ENCODE measurements at places on chromosomes 16 and 17.

DNA sequence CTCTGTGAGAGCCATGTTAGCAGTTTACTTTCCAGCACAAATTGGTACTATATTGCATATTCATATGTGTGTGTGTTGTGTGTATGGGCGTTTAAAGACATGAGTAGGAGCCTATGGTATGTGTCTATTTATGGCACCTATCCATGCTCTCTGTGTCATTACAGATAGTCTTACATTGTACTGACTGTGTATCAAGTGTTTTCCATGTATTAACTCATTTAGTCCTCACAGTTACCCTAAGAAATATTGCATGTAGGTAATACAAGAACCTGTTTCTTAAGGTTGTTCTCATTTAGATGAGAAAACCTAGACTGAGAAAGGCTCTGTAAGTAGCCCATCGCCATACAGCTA lies 1.6 kb downstream of the ALG1 start:
- peak; percentile 59 for DNase-seq

DNA sequence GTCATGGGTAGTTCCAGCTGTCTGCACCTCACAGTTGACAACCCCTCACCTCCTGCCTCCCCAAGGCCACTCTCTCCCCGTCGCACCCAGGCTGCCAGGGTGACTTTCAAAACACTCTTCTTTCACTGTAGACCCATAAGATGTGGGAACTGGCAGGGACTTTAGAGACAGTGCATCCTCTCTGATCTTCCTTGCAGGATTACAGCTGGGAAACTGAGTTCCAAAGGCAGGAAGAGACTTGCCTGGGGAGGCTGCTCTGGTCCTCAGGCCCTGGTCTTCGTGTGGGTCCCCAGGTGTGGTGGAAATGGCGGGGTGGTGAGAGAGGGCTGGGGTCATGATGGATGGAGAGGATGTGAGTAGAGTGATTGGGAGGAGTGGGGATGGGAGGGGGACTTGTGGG lies 21.9 kb upstream of the NKD1 start:
- DNase-seq, result no peak

DNA sequence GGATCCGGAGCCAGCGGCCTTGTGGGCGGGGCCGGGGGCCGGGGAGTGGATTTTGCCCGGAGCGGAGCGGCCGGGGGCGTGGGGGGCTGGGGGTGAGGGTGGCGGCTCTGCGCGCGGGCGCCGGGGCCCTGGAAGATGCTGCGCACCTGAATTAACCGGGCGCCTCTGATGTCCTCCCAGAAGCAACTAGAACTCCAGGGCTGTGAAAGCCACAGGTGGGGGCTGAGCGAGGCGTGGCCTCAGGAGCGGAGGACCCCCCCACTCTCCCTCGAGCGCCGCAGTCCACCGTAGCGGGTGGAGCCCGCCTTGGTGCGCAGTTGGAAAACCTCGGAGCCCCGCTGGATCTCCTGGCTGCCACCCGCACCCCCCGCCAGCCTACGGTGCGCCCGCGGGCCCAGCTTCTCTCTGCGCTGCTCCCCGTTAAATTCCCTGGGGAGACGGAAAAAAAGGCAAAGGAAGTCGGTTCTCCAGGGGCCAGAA lies 549 bp downstream of the SLC26A11 start:
- no peak for DNase-seq

- peak; percentile 97 for DNase-seq
Measured at GRCh38 chr16:22638393-22639206, 127.9 kb downstream of the NPIPB5 start.

DNA sequence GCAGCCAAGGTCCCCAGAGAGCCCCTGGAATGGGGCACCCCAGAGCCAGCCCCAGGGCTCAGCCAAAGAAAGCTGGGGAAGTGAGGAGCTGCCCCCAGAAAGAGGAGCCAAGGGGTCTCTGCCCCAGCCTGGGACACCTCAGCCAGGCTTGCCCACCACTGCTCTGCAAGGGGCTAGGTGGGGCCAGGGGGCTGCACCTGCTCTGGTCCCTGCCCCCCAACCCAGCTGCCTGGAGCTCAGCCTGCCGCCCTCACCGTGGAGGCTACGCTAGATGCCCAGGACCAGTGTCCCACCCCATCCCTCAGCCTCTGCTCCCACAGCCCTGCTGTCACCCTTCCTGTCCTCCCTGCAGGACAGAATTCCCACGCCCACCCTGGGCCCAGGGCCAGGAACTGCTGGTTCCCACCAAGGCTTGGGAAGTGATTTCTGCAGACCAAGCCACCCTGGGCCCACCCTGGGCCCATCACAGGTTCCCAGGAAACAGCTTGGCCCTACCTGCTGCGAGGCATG lies 28.1 kb upstream of the KRT17 start:
- DNase-seq, result no peak

DNA sequence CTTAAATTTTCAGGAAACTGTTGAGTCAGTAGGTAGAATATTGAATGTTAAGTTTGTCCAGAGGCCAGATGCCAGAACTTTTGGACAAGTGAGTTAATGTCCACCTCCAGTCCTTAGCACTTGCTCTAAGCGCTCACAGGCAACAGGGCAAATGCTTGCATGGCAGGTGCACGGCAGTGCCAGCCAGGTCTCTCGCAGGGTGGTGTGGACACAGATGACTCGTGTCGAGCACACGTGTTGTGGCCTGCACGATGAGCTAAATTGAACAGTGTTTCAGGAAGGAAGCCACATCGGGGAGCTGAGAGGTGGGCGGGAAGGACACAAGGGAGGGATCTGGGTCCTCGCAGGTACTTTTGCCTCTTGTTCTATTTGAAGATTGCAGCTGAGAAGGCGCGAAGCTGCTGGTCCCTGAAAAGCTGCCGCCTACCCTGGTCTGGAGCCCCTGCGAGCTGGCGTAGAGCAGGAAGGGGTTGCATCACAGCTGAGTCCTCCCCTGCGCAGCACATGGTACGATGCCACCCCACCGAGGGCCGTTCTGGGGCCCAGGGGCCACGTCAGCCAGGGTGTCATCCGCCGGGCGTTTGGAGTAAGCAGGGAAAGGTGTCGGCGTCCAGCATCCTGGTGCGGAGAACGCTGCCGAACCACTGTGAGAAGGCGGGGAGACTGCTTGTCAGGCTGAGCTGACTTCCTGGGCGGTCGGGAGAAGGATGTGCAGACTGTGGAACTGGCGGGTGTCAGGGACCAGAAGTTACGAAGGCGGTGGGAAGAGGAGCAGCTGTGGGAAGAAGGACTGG lies 6.3 kb downstream of the RAB40C start:
- DNase-seq, result no peak

DNA sequence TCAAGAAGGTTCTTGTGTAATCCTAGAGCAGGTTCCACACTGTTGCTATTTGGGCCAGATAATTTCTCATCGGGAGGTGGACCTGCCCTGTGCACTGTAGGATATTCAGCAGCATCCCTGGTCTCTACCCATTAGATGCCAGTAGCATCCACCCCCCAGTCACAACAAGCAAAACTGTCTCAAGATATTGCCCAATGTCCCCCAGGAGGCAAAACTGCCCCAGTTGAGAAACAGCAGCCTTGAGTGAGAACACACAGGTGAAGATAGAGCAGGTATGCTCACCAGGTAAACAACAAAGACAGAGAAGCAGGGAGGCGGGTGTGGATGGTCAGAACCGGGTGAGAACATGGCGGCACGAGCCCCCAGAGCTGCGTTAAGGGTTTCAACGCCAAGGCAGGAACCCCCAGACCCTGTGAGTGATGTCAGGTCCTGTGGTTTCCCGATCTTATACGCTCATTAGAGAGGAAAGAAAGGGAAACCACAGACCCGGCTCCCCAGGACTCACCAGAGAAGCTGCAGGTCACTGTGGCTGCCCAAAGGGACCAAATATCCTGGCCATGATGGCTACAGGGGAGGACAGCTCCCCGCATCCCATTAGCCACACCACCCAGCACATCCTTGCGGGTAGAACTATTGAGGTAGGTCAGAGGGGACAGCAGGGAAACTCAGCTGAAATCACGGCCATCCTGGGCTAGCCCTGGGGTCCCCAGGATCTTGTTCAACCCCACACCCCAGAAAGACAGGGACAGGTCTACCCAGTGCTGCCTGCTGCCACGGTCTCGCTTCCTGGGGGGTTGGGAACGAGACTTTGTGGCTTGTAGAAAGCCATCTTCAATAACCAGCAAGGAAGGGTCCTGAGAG lies 21.2 kb downstream of the CDC42EP4 start:
- no peak for DNase-seq

GRCh38 chr16:24511174-24511573 lies 28.2 kb upstream of the RBBP6 start:
- no peak for DNase-seq

DNA sequence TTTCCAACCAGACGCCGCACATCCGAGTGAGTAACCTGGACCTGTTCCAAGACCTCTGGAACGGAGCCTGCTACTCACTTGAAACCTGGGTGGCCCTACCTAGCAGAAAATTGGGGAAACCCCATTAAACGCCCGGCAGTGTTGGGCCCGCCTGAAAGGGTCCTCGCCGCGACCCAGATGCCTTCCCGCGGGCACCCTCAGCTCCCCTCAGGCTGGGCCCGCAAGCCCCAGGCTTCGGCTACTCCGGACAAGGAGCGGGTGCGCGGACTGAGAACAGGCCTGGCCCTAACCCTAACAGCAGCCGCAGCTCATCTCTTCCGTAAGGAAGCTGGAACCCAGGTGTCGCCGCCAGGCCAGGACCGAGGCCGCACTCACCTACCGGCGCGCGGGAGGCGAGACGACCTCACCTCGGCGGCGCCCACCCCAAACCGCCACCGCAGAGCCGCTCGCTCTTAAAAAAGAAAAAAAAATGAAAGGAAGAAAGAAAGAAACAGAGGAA lies 344 bp downstream of the PSME3IP1 start:
- peak; percentile 74 for DNase-seq

GRCh38 chr16:80684136-80684765 lies 120.1 kb downstream of the CDYL2 start:
- DNase-seq, result no peak

- no peak for DNase-seq
Measured at GRCh38 chr16:12195296-12195695, 218.8 kb downstream of the SNX29 start.

GRCh38 chr16:48420437-48420836 lies 35.2 kb upstream of the SIAH1 start:
- no peak for DNase-seq

DNA sequence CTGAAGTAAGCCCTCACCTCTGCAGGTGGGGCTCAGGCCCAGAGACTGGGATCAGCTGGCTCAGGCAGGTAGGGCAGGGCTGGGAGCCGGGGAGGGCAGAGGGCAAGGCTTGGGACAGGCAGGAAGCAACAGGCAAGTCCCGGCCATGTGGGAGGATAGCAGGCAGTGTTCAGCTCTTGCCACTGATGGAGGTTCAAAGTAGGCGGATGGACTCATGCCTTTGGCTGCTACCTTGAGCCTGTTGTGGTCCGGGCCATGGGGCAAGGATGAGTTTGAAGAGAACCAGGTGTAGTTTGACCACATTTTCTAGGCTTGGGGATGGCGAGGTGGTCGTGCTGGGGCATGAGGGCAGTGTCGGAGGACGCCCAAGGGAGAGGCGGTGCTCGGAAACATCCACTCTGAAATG lies 2.7 kb downstream of the PRCD start:
- no peak for DNase-seq

DNA sequence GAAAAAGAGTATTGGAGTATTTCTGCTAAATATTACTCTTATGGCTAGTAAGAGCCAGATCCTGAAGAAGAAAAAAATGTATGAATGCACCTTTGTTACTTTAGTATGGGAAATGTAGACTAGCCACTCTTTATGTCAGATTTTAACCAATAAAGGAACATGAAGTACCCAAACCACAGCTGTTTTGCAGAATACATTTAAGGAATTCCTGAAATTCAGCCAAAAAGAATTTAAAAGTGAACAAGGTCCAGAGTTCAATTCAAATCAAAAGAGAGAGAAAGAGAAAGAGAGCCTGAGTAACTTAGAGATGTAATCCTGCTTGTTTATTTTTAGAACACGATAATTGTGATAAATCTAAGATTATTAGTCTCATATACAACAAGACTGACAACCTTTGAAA lies 1.2 kb downstream of the KCNJ16 start:
- peak; percentile 15 for DNase-seq

GRCh38 chr17:8927395-8927794 lies 38.1 kb downstream of the PIK3R5 start:
- DNase-seq, result no peak

DNA sequence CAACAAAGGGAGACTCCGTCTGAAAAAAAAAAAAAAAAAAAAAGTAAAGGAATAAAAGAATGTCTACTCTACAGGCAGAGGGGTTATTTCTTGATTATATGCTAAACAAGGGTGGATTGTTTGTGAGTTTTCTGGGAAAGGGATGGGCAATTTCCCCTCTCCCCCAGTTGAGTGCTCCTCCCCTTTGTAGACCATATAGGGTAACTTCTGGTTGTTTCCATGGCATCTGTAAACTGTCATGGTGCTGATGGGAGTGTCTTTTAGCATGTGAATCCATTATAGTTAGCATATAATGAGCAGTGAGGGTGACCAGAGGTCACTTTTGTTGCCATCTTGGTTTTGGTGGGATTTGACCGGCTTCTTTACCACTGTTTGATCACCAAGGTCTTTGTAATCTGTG lies 4.2 kb upstream of the NME1 start:
- no peak for DNase-seq

- DNase-seq, result no peak
Measured at GRCh38 chr16:49854796-49855203, 1.1 kb downstream of the ZNF423 start.

- DNase-seq, result no peak
Measured at GRCh38 chr17:77679589-77679988, 278.9 kb upstream of the TNRC6C start.

DNA sequence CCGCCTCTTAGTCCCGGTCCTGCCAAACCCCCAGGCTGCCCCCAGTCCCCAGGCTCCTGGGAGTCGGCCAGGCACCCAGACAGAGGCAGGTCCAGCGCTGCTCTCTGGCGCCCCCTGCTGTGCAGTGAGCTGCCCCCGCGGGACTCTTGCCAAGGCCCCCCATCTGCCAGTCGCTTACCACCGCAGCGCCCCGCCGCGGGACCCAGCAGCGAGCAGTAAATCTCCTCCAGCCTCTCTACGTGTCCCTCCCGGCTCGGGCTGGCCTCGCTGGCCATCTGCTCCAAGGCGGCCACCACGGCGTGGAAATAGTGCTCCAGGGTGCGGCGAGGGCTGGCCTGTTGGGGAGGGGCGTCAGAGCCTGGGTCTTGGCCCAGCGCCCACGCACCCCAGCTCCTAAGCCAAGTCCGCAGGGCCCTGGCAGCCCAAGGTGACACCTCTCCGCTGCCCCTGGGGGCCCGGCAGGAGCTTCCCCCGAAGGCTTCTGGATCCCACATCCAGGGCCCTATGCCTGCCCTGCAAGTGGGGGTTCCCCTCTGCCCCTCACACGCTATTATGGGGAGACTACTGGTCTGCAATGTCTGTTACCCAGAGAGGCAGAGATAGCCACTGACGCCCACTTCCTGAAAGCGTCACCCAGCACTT lies 33.7 kb upstream of the MFSD6L start:
- DNase-seq, result no peak

DNA sequence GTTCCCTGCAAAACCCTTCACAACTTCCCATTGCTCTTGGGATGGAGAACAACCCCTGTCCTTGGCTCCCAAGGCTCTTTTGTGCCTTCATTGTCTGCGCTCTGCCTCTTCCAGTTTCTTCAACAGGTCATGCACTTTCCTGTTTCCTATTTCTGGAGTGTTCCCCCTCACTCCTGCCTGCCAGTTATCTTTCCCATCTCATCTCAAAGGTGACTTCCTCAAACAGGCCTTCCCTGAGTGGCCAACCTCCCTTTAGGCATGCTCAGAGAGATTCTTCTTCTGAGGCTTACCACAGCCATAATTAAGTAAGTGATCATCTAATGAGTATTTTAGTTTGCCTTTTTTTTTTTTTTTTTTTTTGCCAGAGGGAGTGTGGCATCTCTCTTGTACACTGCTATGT lies 2.9 kb upstream of the CYLD start:
- no peak for DNase-seq

Measured in HCEC 1CT (cell line).